LoVo (cell line): ENCODE measurements at places on chromosomes 4 and X.

GRCh38 chr4:40656201-40656863 lies 26.7 kb upstream of the RBM47 start:
- DNase-seq, result no peak

GRCh38 chr4:147799986-147800555 lies 68.2 kb downstream of the ARHGAP10 start:
- no peak for DNase-seq

- no peak for DNase-seq
Observed at GRCh38 chrX:130300010-130300282, 31.2 kb upstream of the ZNF280C start.

- DNase-seq, result no peak
Observed at GRCh38 chr4:83268491-83268890, 16.1 kb downstream of the COQ2 start.

GRCh38 chrX:23694606-23695005 lies 27.3 kb downstream of the PRDX4 start:
- DNase-seq, result peak; percentile 58

DNA sequence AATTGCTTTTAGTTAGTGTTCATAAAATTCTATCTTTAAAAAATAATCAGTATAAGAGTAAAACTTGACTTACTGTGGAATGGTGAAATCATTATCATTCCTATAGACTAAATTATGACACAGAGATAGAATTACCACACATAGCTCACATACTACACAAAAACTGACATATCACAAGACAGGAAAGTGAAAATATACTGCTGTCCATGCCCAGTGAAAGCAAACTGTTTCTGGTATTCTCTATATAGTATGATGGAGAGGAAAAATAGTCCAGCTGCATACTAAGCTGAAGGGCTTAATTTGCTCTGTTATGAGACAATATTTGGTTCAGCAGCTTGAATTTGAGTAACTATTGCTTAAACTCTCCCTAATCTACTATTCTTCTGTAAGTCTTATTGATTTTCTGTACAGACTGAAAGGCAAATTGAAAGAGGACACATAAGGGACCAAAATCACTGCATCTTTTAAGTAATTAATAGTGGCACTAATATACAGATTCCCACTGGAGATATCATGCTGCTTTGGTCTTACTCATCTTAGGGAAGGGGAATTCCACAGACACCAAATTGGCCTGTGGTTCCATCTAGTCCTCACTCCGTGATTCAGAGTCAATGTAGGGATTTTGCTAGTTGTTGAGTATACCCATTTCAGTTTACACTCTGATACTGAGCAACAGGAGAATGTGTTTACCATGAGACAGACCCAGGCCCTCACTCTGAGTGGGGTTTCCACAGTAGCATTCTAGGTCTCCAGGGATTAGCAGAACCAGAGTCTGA lies 47.4 kb upstream of the AGA start:
- DNase-seq, result no peak

GRCh38 chr4:29046186-29046585 lies 1674.0 kb upstream of the PCDH7 start:
- no peak for DNase-seq

DNA sequence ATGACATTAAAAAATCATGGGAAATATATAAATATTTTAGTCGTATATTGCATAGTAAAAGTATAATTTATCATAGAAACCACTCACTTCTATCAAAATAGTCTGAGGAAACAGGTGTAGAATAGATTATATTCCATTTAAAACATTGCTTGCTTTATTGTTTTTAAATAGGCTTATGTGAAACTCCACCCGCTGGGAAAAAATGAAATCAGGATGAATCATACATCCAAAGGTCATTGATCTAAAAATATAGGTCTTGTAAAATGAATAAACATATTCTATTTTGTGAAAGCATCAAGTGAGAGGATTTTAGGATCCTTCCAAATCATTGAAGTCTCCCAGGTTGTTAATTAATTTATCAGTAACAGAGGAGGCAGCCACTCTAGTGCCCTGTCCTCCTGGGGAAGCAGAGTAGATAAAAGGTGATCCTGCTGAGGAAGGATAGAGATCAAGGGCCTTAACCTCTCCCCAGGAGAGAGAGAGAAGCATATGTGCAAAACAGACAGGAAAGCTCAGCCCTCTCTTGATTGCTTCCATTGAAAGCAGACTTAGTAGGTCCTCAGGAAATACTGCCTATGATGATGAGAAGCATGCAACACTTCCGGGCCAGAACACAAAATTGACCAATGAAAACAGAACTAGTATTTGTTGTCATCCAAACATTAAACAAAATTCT lies 96.8 kb upstream of the MAP9 start:
- peak; percentile 40 for DNase-seq

- peak; percentile 0 for DNase-seq
Observed at GRCh38 chrX:116246261-116246660, 75.7 kb downstream of the AGTR2 start.

GRCh38 chr4:65738134-65738533 lies 67.8 kb upstream of the EPHA5 start:
- no peak for DNase-seq

DNA sequence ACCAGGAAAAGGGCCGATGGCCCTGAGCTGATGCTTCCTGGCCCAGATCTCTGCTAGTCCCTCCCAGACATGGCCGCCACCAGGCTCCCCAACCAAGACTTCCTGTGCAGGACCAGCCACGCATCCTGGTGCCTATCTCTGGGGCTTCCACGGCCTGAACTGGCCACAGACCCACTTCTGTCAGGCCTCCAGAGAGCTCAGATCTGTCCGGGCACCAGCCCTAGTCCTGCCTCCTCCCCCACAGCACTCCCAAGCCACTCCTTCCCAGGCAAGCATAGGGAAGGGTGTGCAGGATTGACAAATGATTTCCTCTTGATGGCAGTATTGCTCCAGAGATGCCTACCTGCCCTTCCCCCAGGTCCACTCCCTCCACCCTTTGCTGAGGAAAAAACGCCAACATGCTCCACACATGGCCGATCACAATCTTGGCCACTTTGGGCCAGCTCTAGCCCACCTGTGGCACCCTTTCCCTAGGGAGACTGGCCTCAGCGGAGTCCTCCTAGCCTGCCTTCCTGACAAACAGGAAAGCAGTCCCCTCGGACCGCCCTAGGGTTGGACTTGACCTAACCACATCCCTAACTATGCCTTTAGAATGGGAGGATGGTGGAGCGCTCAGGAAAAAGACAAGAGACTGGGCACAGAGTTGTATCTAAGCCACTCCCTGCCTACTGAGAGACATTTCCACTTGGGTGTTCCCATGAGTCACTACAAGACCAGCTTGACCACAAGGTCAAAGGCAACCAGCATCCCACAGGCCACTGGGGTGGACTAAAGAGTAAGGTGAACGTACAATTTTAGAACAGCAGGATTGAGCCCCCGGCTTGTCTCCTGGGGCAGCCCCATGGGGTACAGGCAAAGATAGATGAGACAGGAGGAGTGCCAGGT lies 277.5 kb upstream of the AGTR2 start:
- DNase-seq, result peak; percentile 16

DNA sequence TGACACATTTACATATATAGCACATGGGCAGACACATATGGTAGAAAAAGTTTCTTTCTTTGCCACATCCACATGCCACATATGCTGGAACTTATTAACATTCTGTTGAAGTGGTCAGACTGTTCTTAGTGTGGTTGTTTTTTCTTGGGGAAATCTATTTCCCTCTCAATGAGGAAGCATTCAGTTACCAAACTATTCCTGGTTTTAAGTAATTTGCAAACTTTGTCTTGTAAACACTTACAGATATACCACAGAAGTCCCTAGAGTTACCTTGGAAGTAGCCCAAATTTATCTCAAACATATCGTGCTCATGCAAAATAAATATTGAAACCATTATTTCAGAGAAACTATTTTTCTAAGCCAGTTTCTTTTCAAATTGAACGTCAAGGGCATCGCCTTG lies 625.5 kb upstream of the INTU start:
- DNase-seq, result no peak

DNA sequence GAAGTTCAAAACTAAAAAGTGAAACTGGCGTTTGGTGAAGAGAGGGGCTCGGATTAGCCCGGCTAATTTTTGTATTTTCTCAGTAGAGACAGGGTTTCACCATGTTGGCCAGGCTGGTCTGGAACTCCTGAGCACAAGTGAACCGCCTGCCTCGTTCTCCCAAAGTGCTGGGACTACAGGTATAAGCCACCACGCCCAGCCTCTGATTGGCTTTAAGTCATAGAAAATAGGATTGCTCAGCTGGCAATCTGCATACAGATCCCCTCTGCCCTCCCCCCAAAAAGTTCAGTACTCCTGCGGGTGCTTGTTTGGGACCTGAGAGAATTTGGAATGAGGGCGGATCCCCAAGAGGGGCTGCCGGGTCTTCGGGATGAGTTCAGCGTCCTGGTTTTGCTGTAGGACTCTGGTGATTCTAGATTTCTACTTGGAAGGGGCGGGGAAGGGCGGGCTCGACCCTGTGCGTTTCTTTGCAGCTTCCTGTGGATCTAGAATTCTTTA lies 537 bp upstream of the PRKX start:
- no peak for DNase-seq

DNA sequence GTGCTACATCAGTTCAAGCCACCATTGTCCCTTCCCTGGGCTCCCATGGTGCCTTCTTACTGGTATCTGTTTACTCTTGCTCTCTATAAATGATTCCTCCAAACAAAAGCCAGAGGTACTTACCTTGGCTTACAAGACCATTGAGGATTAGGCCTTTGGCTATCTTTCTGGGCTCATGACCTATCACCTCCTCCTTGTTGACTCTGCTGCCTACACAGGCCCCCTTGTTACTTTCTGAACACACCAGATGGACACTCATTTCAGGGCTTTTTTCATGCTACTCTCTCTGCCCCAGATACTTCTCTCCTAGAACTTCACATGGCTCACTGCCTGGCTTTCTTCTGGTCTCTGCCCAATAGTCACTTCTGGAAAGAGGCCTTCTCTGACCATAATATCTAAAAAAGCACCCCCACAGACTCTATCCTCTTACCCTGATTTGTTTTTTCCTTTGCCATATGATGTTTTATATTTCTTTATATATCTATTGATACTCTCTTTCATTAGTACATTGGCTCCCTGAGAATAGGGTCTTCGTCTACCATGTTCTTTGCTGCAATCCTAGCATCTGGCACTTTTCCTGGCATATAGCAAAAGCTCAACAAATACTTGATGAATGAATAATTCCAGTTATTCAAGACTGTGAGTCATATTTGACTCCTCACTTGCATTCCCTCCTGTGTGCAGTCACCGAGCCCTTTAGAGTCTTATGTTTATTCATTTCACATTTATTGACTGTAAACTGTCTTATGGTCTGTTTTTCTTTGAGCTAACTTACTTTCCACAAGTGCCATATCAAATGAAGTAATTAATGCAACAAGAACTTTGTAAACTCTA lies 27.1 kb upstream of the TAPT1 start:
- no peak for DNase-seq

GRCh38 chr4:181825564-181825963 lies 417.6 kb upstream of the TENM3 start:
- no peak for DNase-seq

DNA sequence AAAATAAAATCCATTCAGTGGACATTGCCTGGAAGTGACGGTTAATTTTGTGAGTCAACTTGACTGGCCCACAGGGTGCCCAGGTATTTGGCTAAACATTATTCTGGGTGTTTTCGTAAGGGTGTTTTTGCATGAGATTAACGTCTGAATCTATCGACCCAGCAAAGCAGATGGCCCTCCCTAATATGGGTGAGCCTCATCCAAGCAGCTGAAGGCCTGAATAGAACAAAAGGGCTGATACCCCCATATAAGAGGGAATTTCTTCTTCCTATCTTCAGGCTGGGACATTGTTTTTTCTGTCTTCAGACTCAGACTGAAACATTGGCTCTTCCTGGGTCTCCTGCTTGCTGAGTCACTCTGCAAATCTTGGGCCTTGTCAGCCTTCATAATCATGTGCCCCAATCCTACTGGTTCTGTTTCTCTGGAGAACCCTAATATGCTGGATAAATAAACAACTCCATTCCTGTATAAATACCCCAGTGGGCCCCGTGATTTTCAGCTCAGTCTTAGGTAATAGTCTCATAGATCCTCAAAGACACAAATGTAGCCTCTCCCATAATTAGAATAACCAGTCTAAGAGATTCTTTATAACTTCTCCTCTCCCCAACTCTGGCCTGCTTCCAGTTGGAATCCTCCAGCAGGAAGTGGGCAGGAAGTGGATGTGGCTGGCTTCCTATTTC lies 33.1 kb upstream of the DDX3X start:
- no peak for DNase-seq

- no peak for DNase-seq
Observed at GRCh38 chrX:124256216-124256615, 76.2 kb upstream of the TEX13D start.

DNA sequence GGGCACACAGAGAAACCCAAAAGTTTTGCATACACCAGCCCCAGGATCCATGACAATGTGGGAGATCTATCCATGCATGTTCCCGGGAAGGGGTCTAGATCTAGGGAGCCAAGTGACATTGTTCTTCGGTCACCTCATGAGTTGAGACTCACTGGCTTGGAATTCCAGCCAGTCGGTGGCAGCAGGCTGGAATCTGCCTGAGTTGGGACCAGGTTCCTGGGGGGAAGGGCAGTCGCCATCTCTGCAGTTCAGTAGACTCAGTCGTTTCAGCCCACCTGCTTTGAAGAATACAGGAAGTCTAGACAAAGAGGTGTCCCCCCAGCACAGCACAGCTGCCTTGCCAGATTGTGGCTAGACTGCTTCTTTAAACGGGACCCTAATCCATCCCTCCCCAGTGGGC lies 46.0 kb upstream of the PBDC1 start:
- no peak for DNase-seq

- DNase-seq, result no peak
Observed at GRCh38 chrX:18017411-18017810, 156.3 kb upstream of the RAI2 start.

GRCh38 chr4:41072021-41072777 lies 142.1 kb downstream of the APBB2 start:
- DNase-seq, result no peak

DNA sequence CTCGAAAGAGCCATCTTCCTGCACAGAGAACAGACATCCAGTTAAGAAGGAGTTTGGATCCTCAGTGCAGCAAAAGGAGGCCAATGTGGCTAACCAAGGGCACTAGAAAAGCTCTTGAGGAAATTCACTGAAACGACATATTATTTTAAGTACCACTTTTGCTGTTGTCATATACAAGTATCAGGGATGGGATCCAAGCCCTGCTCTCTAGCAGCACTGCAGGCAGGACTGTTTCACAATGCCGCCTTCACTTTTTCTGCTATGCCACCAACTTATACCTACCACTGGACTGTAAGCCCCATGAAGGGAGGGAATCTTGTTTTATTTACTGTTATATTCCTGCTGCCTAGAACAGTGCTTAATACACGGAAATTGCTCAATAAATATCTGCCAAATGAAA lies 299.0 kb downstream of the NR3C2 start:
- DNase-seq, result no peak

DNA sequence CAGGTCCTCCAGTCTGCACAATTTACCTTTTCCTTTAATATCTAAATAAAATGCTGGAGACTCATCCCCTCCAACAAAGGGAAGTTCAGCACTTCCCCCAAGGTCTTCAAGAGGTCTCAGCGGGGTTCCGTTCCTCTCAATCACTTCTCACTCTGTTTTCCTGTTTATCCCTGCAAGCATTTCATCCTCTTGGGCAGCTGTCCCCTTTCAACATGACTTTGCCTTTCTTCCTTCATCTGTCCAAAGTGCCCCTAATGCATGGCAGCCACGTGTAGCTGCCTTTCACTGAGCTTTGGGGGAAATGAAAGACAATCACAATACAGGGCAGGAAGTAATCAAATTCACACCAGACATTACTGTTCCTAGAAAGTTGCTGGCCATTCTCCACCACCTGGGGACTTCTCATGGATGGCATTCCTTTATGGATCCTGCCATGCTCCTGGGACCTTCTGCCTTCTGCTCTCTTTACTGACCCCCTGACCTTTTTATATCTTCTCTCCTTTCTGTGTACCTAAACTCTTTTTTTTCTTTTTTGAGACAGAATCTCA lies 79.7 kb upstream of the USP9X start:
- DNase-seq, result no peak
